ENCODE measurements at places on chromosomes 6 and 20.

- no peak for DNase-seq
These were observed 14.1 kb downstream of the FKBP1A start for GRCh38 chr20:1378735-1379125.

- no peak for DNase-seq
These were observed 7.8 kb downstream of the GTPBP2 start for GRCh38 chr6:43621078-43621835.

DNA sequence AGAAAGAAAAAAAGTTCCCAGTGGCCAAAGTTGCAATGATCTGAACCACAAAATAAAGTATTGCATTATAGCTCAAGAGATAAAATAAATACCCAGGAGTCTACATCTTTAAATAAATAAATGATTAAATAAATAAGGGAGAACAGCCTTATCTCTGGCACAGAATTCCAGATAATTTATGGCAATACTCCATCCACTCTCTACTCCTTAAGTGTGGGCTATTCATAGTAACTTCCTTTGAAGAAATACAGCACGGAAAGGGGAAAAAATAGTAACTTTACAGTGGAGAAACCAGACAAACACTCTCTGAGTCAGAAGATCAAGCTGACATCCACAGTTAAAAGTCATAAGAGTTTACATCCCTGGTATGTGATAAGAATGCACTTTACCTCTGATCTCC lies 11.6 kb downstream of the AURKA start:
- DNase-seq, result no peak

GRCh38 chr20:33657704-33658095 lies 4.4 kb upstream of the C20orf144 start:
- no peak for DNase-seq

- DNase-seq, result no peak
These were observed 68.6 kb downstream of the CDK19 start for GRCh38 chr6:110746680-110747079.

GRCh38 chr6:105966481-105966880 lies 119.7 kb upstream of the PRDM1 start:
- no peak for DNase-seq

DNA sequence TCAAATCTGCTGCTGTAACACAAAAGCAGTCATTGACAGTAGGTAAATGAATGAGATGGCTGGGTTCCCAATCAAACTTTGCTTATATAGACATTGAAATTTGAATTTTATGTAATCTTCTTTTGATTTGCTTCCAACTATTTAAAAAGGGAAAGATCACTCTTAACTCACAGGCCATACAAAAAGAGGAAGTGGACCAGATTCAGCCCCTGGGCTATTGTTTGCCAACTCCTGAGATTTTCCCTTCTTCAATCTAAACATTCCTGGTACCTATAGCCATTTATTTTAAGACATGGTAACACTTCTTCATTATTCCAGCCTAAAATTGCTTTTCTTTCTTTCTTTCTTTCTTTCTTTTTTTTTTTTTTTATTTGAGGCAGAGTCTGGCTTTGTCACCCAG lies 260.6 kb downstream of the TFAP2A start:
- no peak for DNase-seq

DNA sequence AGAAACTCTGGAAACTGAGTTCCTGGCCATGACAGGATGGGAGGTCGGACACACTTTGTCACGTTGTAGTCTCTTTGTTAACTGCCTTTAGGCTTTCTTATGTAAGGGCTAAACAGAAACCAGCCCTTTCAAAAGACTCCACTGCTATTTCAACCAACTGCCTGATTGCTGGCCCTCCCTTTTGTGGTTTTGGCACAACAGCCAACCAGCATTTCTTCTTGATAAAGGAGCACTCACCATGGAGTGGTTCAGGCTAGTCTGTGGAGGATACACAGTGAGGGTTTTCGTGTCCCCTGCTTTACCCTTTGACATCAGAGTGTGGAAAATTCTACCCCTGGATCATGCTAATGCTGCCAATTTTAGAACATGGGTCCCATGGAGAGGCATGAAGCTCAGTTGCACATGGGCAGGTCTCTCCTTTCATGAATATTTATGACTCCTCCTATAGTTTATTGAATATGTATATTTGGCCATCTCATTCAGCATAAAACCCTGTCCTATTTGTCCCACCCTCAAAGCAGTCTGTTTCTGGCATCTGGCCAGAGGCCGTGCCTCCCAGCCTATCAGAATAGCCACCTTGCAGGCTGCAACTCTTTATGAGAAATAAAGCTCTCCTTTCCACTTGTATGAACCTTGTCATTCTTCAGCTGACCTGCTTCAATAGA lies 148.3 kb downstream of the HS3ST5 start:
- no peak for DNase-seq

- DNase-seq, result no peak
These were observed 42.2 kb downstream of the GFOD1 start for GRCh38 chr6:13445005-13445743.

- DNase-seq, result no peak
These were observed 109.3 kb downstream of the DNAH8 start for GRCh38 chr6:38824243-38824894.

DNA sequence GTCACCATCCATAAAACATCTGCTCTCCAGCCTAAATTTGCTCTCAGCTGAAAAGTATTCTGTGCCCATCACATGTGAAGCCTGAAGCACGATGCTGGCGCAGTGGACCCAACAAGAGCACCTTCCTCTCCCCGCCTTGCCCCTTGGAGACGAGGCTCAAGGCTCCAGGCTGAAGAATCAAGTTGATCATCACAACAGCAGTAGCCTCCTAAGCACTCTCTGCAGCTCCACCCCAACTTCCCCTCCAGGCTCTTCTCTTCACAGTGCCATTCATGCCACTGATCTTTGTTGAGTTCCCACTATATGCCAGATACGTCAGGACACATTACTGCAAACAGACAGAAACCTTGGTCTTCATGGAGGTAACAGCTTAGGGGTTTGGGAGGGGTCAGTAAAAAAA lies 41.6 kb upstream of the ZNF217 start:
- no peak for DNase-seq

DNA sequence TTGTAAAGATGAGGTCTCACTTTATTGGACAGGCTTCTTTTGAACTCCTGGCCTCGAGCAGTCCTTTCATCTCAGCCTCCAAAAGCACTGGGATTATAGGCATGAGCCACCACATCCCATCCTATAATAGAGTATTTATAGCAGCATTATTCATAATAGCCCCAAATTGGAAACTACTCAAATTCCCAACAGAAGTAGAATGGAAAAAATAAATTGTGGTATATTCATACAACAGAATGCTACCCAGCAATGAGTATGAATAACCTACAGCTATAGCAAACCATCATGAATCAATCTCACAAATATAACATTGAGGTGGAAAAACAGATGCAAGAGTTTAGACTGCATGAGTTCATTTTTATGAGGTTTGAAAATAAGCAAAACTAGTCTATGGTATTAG lies 84.8 kb upstream of the BTBD3 start:
- no peak for DNase-seq

DNA sequence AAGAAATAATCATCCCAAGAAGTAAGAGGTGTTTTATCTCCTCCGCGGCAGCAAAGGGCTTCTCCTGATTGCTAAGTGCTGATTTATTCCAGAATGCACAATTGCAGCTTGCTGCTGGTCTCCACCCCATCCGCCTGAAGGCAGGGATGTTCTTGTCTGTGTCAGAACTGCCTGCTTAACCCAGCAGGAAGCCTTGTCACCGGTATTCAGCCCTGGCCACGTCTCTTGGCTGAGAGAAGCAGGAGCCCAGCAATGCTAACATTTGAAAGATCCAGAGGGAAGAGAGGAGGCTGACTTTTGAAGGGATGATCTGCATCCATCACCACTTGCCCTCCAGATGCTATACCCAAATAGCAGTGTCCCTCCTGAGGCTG lies 4.2 kb downstream of the SCML4 start:
- peak; percentile 23 for DNase-seq

- DNase-seq, result no peak
These were observed 74.5 kb downstream of the DCDC2 start for GRCh38 chr6:24283043-24283985.

GRCh38 chr20:45372646-45373352 lies 5.3 kb downstream of the TP53TG5 start:
- DNase-seq, result no peak

DNA sequence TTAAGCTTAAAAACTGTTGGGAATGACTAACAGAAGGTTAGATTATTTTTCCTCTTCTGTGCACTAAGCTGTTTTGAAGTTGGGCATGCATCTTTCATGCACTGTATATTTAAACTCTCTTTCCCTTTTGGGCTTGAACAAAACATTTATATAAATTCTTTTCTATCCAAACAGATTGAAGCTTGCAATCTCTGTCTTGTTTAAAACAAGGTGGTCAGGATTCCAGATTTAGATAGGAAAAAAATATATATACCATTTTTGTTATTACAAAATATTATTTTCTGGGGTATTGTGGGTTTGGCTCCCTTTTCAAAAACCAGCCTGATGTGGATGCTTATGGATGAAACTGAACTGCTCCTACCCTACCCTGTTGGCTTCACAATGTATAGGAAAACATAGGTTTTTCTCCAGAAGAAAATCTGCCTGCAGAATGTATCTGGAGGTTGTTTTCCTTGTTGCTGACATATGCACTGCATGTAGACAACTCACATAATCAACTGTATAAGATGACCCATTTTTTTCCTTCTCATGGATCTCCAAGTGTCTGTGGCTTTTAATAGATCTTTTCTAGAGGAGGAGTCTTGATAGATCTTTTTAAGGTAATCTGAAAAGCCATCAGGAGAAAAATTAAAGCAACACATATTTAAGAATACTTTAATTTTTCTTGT lies 146.3 kb downstream of the PRL start:
- DNase-seq, result no peak

GRCh38 chr6:41546475-41546865 lies 289 bp downstream of the FOXP4 start:
- no peak for DNase-seq

GRCh38 chr6:35718911-35719381 lies 17.9 kb upstream of the ARMC12 start:
- DNase-seq, result no peak

GRCh38 chr6:8743170-8743745 lies 307.9 kb upstream of the SLC35B3 start:
- no peak for DNase-seq

DNA sequence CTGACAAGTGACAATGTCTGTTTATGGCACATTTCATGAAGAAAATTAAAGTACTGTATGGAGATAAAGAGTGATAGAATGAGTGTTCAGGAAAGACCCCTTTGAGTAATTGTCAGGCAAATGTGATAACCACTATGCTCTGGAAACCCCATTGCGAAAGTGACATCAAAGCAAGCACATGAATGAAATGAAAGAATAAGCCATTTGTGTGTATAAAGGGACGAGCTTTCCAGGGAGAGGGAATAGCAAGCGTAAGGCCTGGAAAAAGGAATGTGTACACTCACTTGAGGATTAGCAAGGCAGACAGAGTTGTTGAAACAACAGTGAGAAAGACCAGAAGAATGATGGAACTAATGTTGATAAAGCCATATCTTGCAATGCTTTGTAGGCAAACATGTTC lies 490.0 kb downstream of the GRIK2 start:
- no peak for DNase-seq

- no peak for DNase-seq
These were observed 11.0 kb downstream of the ROS1 start for GRCh38 chr6:117414770-117415169.

DNA sequence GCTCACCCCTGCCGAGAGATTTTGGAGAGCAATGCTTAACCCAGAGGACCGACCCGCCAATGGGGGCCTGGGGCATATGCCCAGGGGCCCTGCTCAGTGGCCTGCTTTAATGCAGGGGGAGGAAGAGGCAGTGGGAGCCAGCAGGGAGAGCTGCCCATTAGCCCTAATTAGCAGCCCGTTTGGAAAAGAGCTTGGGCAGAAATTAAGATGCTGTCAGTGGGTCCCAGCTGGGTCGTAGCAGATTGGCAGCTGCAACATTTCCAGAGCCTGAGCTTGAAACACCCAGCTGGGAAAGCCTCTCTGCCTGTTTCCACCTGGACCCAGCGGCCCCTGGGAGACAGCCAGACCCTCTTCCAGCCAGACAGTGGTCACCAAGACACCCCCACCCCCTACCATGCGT lies 39.5 kb downstream of the CD40 start:
- DNase-seq, result no peak

DNA sequence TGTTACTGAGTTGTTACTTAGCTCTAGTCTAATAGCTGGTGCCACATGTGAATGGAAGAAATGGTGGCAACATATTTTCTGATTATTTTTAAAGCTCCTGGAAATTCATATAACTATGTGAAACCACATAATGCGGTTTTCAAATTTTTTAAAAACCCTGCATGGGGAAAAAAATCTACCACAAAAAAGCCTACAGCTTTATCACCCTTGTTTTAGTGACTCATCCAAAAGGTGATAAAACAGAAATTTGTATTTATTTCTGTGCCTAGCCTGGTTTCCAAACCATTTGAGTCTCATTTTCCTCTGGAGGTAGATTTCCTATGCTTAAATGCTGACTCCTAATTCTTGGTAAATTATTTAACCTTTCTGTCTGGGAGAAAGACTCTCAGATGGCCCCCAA lies 5.4 kb upstream of the FBXO30 start:
- DNase-seq, result no peak

GRCh38 chr6:139758209-139758611 lies 383.8 kb upstream of the CITED2 start:
- no peak for DNase-seq

- DNase-seq, result no peak
These were observed 55.2 kb downstream of the TGM2 start for GRCh38 chr20:38109591-38110524.

GRCh38 chr20:53124803-53125202 lies 152.6 kb downstream of the TSHZ2 start:
- DNase-seq, result no peak

DNA sequence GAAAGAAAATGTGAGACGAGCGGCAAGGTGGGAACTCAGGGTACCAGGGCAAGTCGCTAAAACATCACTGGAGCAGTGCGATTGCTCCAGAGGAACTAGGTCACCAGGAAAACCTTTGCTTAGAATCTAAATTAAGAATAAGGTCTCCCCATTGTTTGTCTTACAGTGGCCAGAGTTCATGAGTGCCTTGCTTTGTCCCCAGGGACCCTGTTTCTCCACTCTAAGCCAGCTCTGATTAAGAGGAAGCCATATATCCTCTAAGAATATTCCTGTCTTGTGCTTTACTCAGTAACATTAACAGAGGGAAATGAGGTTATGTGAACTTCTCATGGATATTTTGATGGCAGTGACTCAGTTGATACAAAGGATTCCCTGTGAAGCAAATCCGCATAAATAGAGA lies 305.8 kb downstream of the CD83 start:
- DNase-seq, result no peak

GRCh38 chr6:80502871-80503270 lies 396.4 kb downstream of the BCKDHB start:
- no peak for DNase-seq

GRCh38 chr20:13222319-13222716 lies 1.2 kb downstream of the ISM1 start:
- DNase-seq, result no peak

DNA sequence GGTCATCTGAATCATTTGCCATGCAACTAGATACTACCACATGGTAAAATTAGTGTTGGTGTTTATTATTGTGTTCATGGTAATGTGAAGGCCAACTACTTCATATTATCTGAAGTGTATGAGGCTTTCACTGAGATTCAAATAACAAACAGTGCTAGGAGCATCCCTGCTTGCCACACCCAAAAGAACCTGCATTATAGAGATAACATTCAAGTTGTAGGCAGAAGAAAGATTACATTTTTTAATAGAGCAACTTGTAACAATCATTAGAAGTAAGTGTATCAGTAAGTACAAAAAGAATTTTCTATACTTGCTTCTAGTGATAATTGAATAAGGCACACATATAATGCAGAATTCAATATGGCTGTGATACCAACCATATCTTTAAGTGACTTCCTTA lies 49.8 kb downstream of the BCKDHB start:
- DNase-seq, result no peak
